ENCODE measurements at places on chromosomes 7 and 10.

- DNase-seq, result no peak
Measured at GRCh38 chr10:32413513-32413912, 32.4 kb upstream of the CCDC7 start.

DNA sequence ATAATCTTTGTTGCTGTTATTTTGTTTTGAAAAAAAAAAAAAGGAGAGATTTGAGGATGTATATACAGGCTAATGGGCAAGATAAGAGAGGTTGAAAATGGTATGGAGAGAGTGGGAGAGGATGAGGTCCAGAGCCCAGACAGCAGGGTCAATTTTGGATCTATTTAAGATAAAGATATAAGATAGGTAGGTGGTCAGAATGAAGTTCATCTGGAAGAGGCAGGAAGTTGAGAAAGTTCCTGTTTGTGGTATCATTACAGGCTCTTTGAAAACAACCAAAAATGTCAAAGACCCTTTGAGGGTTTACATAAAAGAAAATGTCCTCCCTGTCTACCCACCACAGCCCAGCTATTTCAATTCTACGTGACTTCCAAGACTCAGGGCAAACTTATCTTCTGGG, 7.5 kb downstream of the CEP41 start:
- DNase-seq, result no peak

DNA sequence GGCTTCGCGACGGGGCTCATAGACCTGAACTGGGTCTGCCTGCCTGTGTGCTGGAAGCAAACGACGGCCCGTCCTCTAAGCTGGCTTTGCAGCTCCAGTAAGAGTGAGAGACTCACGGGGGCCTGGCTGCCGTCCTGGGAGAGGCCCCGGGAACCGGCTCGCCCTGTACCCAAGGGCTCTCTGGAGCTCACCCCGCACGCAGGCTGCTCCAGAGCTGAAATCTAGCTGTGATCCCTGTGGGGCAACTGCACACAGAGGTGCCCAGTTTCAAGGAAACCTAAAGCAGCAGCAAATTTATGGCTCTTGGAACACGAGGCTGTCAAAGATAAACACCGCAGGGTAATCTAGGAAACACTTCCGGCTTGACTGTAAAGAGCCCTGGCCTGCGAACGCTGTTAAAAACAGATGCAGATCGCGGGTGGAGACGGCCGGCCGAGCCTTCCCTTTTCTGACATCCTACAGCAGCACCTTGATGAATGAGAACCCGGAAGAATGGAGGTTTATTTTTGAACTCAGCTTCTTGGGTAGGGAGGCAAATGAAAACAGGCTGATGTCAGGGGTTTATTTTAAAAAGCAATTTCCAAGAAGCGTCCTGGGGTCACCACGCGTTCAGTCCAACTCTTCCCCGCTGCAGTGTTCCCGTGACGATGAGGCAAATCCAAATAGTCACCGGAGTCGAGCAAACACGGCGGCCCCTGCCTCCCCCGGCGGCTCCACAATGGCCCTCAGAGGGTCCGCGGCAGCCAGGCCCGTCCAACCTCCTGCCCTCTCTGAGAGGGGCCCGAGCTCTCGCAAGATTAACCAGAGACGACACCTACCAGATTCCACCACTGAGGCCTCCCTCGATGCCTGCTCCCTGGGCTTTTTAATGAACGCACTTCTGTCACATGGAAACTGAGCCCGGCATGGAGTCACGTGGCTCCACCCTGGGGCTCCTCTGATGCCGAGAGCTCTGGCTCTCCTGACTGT, 29.6 kb downstream of the AMZ1 start:
- no peak for DNase-seq

DNA sequence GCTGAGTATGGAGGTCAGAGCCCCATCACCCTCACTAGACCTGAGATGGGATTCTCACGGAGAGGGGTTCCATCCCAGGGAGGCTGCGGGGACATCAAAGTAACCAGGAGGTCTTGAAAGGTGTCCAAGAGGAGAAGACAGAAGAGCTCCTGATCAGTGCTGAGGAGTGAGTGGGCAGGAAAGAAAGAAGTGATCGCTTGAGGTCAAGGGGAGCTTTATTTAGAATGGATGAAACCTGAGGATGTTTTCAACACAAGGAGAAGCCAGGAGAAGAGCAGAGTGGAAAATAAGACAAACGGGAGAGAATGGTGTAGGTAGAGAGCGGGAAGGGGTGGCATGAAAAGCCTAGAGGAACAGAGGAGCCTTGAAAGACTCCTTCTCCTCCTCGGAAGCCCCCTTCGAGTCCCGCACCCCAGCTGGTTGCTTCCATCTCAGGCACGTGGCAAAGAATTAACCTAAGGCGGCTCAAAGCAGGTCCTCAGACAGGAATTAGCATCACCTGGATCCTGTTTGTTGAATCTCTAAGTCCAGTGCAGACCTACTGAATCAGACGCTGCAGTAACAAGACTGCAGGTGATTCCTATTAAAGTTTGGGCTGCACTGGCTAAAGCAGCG, 5.8 kb downstream of the SVIL start:
- DNase-seq, result no peak

DNA sequence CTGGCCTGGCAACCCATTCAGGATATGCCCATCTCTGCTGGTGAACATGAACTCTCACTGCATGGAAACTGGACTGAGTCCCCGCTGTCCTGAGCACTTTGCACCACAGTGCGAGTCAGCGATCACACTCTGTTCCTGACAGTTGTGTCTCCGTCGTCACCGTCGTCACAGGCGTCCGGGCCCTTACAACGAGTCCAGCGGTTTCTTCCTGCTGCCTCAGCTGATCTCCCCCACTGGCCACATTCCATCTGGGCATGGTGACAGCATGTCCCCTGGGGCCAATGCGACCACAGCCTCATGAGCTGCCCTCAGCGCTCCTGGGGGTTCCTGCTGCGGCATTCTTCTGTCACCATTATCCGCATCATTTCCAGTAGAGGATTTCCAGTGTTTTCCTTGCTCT, 76.8 kb upstream of the KLF6 start:
- no peak for DNase-seq

GRCh38 chr7:157495594-157495993, 158.8 kb downstream of the DNAJB6 start:
- no peak for DNase-seq

- no peak for DNase-seq
Measured at GRCh38 chr7:24869572-24869971, 110.4 kb downstream of the OSBPL3 start.

- no peak for DNase-seq
Measured at GRCh38 chr10:100380400-100380799, 33.4 kb downstream of the SCD start.

All from stimulated activated CD8-positive, alpha-beta memory T cell treated with anti-CD3 and anti-CD28 coated beads, Interleukin-4, amount 100 ng/mL, for 1 hour (primary cell).